Esophagus muscularis mucosa (tissue), 4 donors: ENCODE measurements at places on chromosomes 13 and 19. TPM values are rescaled to one million over a fixed set of nuclear protein-coding genes. Genes with fewer than 3 reads are reported as not detected.

- H3K4me3 ChIP-seq = no peak overlapping the region
- no peaks in the 10 kb centered on the region for H3K27me3 ChIP-seq
- no peak for DNase-seq
- H3K27ac ChIP-seq = no peak overlapping the region
- peaks cover 19% of the 10 kb centered on the region for H3K4me1 ChIP-seq
- peaks cover 7% of the 10 kb centered on the region for H3K36me3 ChIP-seq
Observed at GRCh38 chr13:111232191-111232590, 88.3 kb upstream of the TEX29 start.

- no peaks in the 10 kb centered on the region for H3K36me3 ChIP-seq
- H3K4me3 ChIP-seq = no peak overlapping the region
- no peak for DNase-seq
- no peaks in the 10 kb centered on the region for H3K27me3 ChIP-seq
- peaks cover 3% of the 10 kb centered on the region for H3K4me1 ChIP-seq
Observed at GRCh38 chr19:46461537-46461936, 9.8 kb downstream of the PNMA8A start.

DNA sequence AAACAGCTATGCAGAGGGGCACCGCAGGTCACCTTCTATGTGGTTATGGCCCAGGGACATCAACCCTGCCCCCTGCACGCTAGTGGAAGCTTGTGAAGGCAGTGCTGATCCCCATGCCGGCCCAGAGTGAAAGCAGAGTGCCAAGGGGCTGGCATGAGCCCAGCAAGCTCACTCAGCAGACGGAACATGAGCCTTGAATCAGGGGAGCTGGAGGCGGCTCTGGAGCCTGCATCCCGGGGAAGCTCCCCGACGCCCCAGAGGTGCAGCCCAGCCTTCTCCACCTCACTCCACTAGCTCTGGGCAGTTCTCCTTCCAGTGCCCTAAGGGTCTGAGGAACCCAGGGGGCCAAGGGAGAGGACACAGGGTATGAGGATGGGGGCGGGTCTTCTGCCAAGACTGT lies 19.0 kb upstream of the ISYNA1 start:
- no peaks in the 10 kb centered on the region for H3K27me3 ChIP-seq
- H3K4me3 ChIP-seq = no peak overlapping the region
- H3K27ac ChIP-seq = peak overlapping the region; percentile 83
- peaks cover 74% of the 10 kb centered on the region for H3K36me3 ChIP-seq
- H3K4me1 ChIP-seq = peaks cover 39% of the 10 kb centered on the region
- no peak for DNase-seq

GRCh38 chr19:35206379-35206778 lies 22.2 kb downstream of the FAM187B start:
- no peaks in the 10 kb centered on the region for H3K4me1 ChIP-seq
- H3K4me3 ChIP-seq = no peak overlapping the region
- no peak overlapping the region for H3K27ac ChIP-seq
- no peak for DNase-seq
- H3K27me3 ChIP-seq = no peaks in the 10 kb centered on the region
- no peaks in the 10 kb centered on the region for H3K36me3 ChIP-seq

DNA sequence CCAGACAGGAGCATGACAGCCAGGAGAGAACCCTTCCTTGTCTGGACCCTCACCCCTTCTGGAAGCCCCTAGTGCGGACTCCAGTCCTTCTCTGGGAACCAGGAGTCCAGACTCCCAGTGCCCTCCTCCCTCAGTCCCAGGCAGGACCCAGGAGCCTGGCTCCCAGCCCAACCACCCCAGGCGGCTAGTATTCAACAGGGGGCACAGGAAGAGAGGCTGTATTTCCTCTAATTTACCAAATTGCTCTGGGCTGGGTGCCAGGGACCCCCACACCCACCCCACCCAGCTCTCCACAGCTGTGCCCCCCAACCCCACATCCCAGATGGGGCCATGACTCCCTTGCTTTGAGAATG lies 3.3 kb downstream of the GRIN2D start:
- peaks cover 7% of the 10 kb centered on the region for H3K27me3 ChIP-seq
- H3K36me3 ChIP-seq = no peaks in the 10 kb centered on the region
- no peak for DNase-seq
- H3K27ac ChIP-seq = no peak overlapping the region
- H3K4me1 ChIP-seq = peaks cover 55% of the 10 kb centered on the region

DNA sequence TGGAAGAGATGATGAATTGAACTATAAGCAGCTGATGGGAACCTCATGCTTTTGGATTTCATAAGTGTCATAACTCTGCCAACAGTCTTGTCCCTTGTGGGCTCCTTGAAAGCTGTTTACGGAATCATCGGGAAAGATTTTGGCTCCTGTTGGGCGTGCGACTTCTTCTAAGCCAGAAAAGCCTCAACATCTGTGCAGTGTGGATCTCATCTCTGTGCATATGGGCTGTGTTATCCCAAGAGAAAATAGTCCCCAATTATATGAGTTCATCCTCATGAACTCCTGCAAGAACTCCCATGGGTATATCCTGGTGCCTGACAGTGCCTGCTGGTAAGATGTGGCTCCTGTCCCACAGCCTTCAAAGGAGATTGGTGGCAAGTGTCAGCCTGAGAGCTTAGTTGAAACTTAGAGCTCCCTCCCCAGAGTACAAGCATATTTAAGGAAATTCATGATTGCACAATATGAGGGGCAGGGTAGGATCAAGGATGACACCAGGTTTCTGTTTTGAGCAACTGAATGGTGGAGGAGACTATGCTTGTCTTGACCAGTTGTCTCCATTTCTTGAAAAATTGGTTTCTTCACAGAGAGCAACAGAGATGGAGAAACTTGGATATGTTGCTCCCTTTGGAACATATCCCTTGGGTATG lies 243.5 kb downstream of the ITGBL1 start:
- no peaks in the 10 kb centered on the region for H3K27me3 ChIP-seq
- H3K4me3 ChIP-seq = no peak overlapping the region
- H3K27ac ChIP-seq = no peak overlapping the region
- H3K4me1 ChIP-seq = peaks cover 27% of the 10 kb centered on the region

DNA sequence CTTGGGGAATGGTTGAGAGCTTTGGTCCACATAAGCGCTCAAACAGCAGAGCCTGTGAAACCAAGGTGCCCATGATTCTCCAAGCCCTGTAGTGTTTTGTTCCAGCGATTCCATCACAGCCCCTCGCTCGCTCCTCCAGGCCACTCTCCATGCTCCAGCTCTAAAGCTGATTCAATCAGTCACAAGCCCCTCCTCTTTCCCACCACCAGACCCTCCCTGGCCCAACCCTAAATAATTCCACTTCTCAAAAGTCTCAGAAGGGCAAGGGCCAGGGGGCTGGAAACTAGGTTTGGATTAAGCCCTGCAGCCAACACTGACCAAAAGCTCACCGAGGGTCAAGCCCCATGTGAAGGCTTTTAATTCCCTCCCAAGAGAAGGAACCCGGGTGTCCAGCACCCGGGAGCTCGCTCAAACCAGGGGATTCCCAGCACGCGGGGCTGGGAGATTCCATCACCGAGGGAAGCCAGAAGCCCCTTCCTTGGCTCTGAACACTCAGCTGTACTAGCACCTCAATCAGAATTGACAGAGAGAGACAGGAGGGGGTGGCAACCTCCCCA lies 1.5 kb downstream of the ZNF296 start:
- H3K36me3 ChIP-seq = peaks cover 10% of the 10 kb centered on the region

C1QTNF9 gene
- total RNA-seq = 0.83 TPM

- H3K4me1 ChIP-seq = peaks cover 26% of the 10 kb centered on the region
- no peaks in the 10 kb centered on the region for H3K27me3 ChIP-seq
- peak overlapping the region; percentile 34 for H3K4me3 ChIP-seq
Observed at GRCh38 chr19:11293433-11294389, 2.2 kb upstream of the TSPAN16 start.

- no peak overlapping the region for H3K4me3 ChIP-seq
- H3K27ac ChIP-seq = no peak overlapping the region
- no peaks in the 10 kb centered on the region for H3K36me3 ChIP-seq
- H3K27me3 ChIP-seq = no peaks in the 10 kb centered on the region
- no peak for DNase-seq
Observed at GRCh38 chr19:50531171-50531612, 17.5 kb upstream of the ASPDH start.

- no peaks in the 10 kb centered on the region for H3K36me3 ChIP-seq
- H3K27ac ChIP-seq = no peak overlapping the region
- no peak for DNase-seq
- H3K4me1 ChIP-seq = no peaks in the 10 kb centered on the region
Observed at GRCh38 chr19:18726846-18727245, 43.4 kb downstream of the CRTC1 start.

GRCh38 chr19:29514525-29515232 lies 11.1 kb upstream of the VSTM2B start:
- H3K4me1 ChIP-seq = no peaks in the 10 kb centered on the region
- DNase-seq = no peak
- H3K27ac ChIP-seq = no peak overlapping the region
- no peaks in the 10 kb centered on the region for H3K27me3 ChIP-seq
- H3K36me3 ChIP-seq = no peaks in the 10 kb centered on the region
- no peak overlapping the region for H3K4me3 ChIP-seq

ABHD8 gene
- 20.8 TPM for total RNA-seq

- H3K27ac ChIP-seq = no peak overlapping the region
- H3K36me3 ChIP-seq = peaks cover 4% of the 10 kb centered on the region
- no peaks in the 10 kb centered on the region for H3K4me1 ChIP-seq
- no peak for DNase-seq
- H3K27me3 ChIP-seq = no peaks in the 10 kb centered on the region
- H3K4me3 ChIP-seq = no peak overlapping the region
Observed at GRCh38 chr13:30551189-30551588, 66.5 kb upstream of the USPL1 start.

PLA2G4C gene
- 6.2 TPM for total RNA-seq

ZNF536 gene
- 2.5 TPM for total RNA-seq

GRCh38 chr19:763869-764268 lies 13.0 kb downstream of the MISP start:
- H3K4me3 ChIP-seq = no peak overlapping the region
- H3K27ac ChIP-seq = no peak overlapping the region
- DNase-seq = no peak
- H3K36me3 ChIP-seq = no peaks in the 10 kb centered on the region
- H3K27me3 ChIP-seq = no peaks in the 10 kb centered on the region

DNA sequence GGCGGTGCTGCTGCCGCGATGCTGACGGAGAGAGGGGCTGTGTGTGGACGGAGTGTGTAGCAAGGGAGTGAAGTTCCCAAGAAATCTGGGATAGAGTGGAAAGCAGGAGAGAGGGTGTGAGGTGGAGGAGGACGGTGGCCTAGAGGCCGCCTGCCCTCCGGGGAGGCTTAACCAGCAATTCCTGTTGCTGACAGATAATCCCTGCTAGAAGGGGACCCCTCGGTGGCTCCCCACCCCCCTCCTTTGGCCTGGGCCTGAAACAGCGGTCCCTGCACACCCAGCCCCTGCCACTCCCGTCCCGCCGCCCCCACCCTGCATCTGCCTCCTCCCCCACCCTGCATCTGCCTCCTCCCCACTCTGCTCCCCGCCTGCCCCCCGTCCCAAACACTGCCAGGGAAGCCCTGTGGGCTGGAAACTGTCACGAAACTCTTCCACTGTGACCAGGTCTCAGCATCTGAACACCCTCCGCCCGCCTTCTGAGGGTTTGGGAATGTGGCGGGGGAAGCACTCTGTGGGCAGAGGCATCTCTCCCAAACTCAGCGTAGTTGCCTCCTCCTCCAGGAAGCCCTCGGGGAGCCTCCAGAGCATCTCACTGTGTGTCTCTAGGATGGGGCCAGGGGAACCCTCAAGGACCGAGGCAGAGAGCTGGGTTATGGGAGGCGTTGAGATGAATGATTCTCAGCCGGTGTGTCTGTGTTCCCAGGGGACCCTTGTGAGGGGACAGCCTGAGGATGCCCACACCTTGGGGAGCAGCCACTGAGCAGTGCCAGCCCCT lies 17.1 kb upstream of the MATK start:
- H3K36me3 ChIP-seq = no peaks in the 10 kb centered on the region
- peaks cover 14% of the 10 kb centered on the region for H3K4me1 ChIP-seq
- no peak overlapping the region for H3K27ac ChIP-seq
- DNase-seq = no peak
- no peak overlapping the region for H3K4me3 ChIP-seq
- no peaks in the 10 kb centered on the region for H3K27me3 ChIP-seq

SIGLEC10 gene
- 1.8 TPM for total RNA-seq

GRCh38 chr13:46553521-46553885 lies 533 bp downstream of the LRCH1 start:
- peak overlapping the region; percentile 95 for H3K27ac ChIP-seq
- no peaks in the 10 kb centered on the region for H3K27me3 ChIP-seq
- H3K4me1 ChIP-seq = peaks cover 39% of the 10 kb centered on the region
- DNase-seq = no peak

DNA sequence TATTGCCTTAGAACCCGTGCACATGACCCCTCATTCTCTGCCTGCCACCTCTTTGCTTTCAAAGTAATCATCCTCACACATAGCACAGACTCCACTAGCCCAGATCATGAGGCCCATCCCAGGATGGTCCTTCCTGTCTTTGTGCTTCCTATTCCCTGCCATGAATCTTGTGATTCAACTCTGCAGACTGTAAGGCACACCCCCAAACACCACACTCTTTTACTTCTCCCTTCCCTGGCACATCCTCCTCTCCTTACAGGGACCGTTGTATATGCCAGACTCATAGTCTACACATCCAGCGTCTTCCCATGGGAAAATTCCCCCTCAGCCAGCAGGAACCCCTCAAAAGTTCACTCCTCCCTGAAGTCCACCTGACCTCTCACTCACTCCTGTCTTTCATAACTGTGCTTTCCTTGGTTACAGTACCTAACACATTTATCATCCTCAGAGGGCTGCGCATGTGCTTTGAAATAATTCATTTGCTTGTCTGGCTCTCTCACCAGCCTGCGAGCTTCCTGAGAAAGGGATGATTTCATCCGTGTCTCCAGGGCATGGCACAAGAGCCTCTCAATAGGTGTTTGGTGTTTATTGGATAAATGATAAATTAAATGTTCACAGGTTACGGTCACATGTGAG lies 26.8 kb upstream of the LRCH1 start:
- H3K36me3 ChIP-seq = no peaks in the 10 kb centered on the region
- H3K27me3 ChIP-seq = no peaks in the 10 kb centered on the region
- no peak overlapping the region for H3K27ac ChIP-seq
- peak; percentile 57 for DNase-seq
- no peak overlapping the region for H3K4me3 ChIP-seq
- H3K4me1 ChIP-seq = peaks cover 28% of the 10 kb centered on the region

NMRK2 gene
- 2.1 TPM for total RNA-seq

FCGBP gene
- 3.8 TPM for total RNA-seq

DNA sequence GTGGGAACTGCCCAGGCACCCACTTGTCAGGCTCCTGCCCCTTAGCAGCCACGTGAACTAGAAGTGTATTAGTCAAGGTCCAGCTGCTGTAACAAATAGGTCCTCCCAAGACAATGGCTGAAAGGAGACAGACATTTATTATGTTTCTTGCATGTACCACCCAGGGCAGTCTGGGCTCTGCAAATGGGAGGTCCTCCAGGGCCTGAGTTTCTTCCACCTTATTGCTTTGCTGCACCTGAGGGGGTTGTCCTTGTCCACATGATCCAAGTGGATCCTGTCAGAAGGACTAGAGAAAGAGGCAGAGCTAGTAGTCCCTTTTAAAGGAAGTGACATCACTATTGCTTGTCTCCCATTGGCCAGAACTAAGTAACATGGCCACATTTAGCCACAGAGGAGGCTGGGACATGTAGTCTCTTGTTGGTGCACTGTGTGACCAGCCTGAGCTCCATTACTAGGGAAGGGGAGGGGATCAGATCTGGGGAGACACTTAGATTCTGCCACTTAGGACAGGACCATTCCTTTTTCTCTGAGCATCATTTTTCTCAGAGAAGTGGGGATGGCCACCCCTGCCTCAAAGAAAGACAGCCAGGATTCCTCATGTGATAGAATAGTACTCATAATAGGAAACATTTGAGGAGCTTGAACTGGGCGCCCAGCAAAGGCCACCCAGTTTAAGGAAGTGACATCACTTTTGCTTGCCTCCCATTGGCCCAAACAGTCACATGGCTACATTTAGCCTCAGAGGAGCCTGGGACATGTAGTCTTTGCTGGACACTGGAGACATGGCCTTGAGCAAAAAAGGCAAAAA lies 15.1 kb downstream of the CC2D1A start:
- H3K36me3 ChIP-seq = peaks cover 96% of the 10 kb centered on the region
- no peak for DNase-seq

MARCHF2 gene
- 252 TPM for total RNA-seq

CBLC gene
- total RNA-seq = 0.50 TPM
